ENCODE measurements at places on chromosomes 1 and 21. TPM values are rescaled to one million over a fixed set of nuclear protein-coding genes. Genes with fewer than 3 reads are reported as not detected.

Gene S100A10
- total RNA-seq, result 21.8 TPM

DNA sequence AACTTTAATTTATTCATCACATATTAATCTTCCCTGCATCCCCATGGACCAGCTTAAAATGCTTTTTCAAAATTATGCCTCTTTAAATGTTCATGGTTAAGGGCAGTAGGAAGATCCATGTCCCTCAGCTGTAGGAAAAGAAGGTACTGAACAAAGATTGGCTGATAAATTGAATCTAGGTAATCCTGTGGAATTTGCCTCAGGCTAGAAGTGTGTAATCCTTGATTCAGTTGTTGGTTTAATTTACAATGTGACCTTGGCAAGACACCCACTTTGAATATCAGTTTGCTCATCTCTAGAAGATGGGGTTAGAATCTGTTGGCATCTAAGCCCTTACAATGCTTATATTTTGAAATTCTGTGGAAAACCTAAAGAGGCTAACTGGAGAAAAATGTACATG lies 6.1 kb downstream of the TTC4 start:
- H3K27me3 ChIP-seq, result no peaks in the 10 kb centered on the region
- no peak overlapping the region for H3K27ac ChIP-seq
- DNase-seq, result no peak
- no peak overlapping the region for H3K4me3 ChIP-seq
- no peaks in the 10 kb centered on the region for H3K4me1 ChIP-seq

- no peaks in the 10 kb centered on the region for H3K27me3 ChIP-seq
- no peaks in the 10 kb centered on the region for H3K4me1 ChIP-seq
- no peak overlapping the region for H3K4me3 ChIP-seq
- no peaks in the 10 kb centered on the region for H3K36me3 ChIP-seq
These were observed 33.5 kb upstream of the ACTRT2 start for GRCh38 chr1:2987773-2988172.

GRCh38 chr1:26945728-26946127 lies 14.5 kb downstream of the KDF1 start:
- no peak for DNase-seq
- H3K27me3 ChIP-seq, result no peaks in the 10 kb centered on the region
- H3K36me3 ChIP-seq, result no peaks in the 10 kb centered on the region
- no peaks in the 10 kb centered on the region for H3K4me1 ChIP-seq
- H3K27ac ChIP-seq, result no peak overlapping the region

Gene TP73
- 0.30 TPM for total RNA-seq

DNA sequence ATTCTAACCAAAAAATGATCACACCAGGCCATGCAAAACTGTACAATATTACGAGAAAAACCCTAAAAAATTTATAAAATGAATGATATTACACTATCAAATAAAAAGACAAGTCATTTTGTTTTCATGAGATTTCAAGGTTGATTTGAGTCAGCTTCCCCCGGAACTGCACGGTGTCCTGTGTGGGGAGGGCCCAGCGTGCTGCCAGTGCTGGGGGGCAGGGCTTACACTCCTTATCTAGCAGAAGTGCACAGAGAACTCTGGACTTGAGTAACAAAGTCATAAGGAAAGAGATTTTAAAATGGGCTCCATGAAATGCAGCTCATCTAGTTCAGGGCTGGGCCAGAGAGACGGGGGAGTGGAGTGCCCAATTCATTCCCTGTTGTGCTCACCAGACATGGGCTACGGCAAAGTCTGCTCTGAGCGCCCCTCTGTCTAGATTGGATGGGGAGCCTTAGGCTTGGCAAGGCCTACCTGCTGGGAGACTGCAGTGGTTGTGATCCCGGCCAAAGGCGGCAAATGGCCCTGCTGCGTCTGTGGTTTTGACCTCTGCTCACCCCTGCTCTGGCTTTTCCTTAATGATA lies 50.1 kb downstream of the COQ8A start:
- H3K4me1 ChIP-seq, result no peaks in the 10 kb centered on the region
- peak overlapping the region; percentile 43 for H3K27ac ChIP-seq
- no peaks in the 10 kb centered on the region for H3K27me3 ChIP-seq

GRCh38 chr21:44630440-44630839 lies 3.5 kb downstream of the KRTAP10-9 start:
- no peaks in the 10 kb centered on the region for H3K27me3 ChIP-seq
- no peak overlapping the region for H3K4me3 ChIP-seq
- no peak for DNase-seq
- no peaks in the 10 kb centered on the region for H3K36me3 ChIP-seq
- H3K4me1 ChIP-seq, result no peaks in the 10 kb centered on the region

DNA sequence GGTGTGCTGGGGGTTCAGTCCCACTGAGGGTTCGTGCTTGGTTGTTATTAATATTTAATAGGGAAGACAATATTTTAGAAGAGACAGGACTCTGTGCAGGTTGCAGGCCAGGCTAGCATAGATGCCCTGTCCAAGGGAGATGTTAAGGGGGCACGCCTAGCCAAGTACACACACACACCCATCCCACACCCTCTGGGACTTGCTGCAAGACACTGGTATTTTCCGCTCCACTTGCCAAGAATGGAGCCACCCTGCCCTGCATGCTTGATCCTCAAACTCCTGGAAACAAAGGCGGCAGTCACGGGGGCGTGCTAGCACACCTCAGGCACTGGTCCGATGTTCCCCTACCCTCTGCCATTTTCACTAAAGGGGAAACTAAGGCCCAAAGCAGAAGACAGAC lies 99.1 kb downstream of the MRPL37 start:
- H3K27ac ChIP-seq, result peak overlapping the region; percentile 71
- H3K36me3 ChIP-seq, result no peaks in the 10 kb centered on the region
- no peaks in the 10 kb centered on the region for H3K27me3 ChIP-seq
- DNase-seq, result no peak

Gene CAMK2N1
- total RNA-seq, result 16.4 TPM

DNA sequence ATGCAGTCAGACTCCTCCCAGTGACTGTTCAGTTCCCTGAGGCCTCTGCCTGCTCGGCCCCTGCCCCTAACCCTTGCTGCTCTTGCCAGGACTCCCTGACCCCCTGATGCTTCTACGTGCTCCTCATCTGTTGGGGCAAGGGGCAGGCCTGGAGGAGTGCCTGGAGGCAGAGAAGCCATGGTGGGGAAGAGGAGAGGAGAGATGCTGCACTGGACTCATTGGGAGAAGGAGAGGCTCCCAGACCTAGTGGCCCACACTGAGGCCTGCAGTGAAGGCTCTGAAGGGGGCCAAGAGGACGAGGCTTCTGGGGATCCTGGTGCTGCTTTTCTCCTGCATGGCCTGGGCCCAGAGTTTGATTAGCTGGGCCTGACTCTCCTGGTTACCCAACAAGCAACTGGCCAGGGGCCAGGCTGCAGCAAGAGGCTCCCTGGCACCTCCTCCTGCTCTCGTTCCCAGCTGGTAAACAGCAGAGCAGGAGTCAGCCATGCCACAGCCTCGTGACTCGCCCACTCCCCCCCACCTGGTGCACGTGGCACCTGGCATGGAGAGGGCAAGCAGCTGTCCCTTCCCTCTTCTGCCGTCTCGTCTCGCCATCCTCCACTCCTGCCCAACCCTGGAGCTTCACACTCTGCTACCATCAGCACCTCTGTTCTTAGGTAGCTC lies 847 bp upstream of the RORC start:
- no peak overlapping the region for H3K4me3 ChIP-seq
- no peaks in the 10 kb centered on the region for H3K36me3 ChIP-seq
- no peaks in the 10 kb centered on the region for H3K27me3 ChIP-seq
- H3K27ac ChIP-seq, result no peak overlapping the region
- H3K4me1 ChIP-seq, result no peaks in the 10 kb centered on the region

DNA sequence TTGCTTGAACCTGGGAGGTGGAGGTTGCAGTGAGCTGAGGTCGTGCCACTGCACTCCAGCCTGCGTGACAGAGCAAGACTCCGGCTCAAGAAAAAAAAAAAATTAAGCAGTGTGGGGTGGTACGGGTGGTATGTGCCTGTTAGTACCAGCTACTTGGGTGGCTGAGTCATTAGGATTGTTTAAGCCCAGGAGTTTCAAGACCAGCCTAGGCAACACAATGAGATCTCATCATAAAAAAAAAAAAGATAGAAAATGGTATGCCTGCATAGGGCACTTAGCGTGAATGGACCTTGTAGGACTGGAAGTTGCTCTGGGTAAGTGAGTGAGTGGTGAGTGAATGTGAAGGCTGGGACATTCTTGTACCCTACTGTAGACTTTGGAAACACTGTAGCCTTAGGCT lies 37.0 kb downstream of the TBCE start:
- no peak overlapping the region for H3K4me3 ChIP-seq
- H3K27ac ChIP-seq, result no peak overlapping the region
- no peak for DNase-seq
- no peaks in the 10 kb centered on the region for H3K4me1 ChIP-seq
- no peaks in the 10 kb centered on the region for H3K27me3 ChIP-seq

DNA sequence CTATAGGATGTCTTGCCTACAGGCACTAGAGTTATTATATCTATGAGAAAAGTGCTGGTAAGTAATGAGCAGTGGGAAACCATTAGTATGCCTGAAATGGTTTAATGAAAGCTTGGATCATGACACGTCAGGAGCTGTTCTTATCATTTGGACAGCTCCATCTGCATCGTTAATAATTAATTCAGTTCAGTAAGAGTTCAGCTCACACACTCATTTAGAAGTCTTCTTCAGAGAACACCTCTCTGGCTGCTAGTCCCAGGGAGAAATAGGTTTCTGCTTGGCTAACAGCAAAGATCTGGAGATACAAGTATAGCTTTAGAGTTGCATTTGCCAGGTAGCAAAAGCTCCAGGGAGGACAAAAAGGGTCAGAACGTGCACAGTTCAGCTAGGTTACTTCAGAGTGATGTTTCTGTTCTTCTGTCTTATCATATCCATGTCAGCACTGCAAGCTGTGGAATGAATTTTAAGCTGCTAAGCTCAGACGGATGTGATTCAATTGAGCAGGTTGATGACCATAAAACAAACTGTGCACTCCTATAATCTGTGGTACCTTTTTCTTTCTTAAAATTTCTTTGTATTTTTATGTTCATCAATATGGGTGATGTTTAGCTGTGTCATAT lies 173.6 kb downstream of the ADGRL2 start:
- DNase-seq, result no peak
- no peaks in the 10 kb centered on the region for H3K4me1 ChIP-seq
- H3K4me3 ChIP-seq, result no peak overlapping the region

Gene NFASC
- total RNA-seq, result 68.7 TPM

DNA sequence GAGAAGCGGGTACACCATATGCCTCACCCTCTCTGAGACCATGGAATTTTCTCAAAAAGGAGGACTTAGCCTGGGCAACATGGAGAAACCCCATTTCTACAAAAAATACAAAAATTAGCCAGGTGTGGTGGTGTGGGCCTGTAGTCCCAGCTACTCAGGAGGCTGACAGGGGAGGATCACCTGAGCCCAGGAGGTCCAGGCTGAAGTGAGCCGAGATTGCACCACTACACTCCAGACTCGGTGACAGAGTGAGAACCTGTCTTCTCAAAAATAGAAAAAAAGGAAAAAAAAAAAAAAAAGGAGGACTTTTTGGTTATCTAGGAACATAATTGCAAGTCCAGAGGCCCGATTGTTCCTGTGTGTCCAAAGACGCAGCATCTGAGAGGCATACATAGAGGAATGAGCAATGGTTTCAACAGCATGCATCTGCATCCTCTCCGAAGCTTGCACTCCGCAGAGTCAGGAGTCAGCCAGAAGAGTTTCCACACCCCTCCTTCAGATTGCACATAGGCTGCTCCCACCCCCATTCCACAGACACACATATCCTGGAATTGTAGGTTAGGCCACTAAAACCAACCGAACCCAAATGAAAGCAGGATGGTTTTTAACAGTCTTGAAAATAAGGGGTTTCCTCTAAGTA lies 2.5 kb upstream of the TBX15 start:
- no peak for DNase-seq
- H3K4me1 ChIP-seq, result no peaks in the 10 kb centered on the region
- no peak overlapping the region for H3K27ac ChIP-seq
- H3K27me3 ChIP-seq, result peaks cover 96% of the 10 kb centered on the region
- H3K36me3 ChIP-seq, result no peaks in the 10 kb centered on the region

DNA sequence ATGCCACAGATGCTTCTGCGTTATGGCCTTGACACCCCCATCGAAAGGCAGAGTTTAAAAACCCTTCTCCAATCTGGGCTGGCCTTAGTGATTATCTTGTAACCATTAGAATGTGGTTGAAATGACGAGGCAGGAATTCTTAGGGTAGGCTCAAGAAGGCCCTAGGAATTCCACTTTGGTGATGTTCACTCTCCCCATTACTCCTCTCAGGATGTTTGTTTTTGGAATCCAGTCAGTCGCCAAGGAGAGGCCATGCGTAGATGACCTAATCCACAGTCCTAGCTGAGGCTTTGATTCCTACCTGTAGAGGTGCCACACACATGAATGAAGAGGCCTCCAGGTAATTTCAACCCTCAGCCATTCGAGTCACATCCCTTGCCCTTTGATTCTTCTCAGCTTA lies 318.2 kb downstream of the NEGR1 start:
- H3K36me3 ChIP-seq, result no peaks in the 10 kb centered on the region
- no peak overlapping the region for H3K4me3 ChIP-seq
- no peak for DNase-seq
- no peak overlapping the region for H3K27ac ChIP-seq
- H3K27me3 ChIP-seq, result no peaks in the 10 kb centered on the region

DNA sequence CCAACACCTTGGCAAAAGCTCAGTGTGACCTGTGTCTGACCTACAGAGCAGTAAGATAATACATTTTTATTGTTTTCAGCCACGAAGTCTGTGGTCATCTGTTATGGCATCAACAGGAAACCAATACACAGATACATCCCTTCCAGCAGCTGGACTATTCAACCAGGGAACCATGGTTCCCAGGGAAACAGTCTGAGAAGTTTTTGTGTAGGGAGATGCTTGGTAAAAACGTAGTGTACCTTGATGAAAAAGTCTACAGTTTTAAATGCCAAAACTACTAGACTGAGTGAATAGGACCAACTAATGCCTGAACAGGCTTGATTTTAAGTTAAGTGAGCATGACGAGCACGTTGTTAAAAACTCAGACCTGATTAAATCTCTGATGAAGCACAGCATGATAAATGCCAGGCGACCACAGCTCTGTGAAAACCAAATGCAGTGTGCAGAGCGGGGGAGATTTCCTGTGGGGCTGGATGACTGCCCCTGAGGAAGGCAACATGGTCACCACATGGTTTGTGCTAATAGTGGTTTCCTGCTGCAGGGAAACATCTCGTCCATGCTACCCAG lies 228.9 kb downstream of the TNR start:
- DNase-seq, result no peak
- no peaks in the 10 kb centered on the region for H3K36me3 ChIP-seq
- H3K27me3 ChIP-seq, result no peaks in the 10 kb centered on the region

DNA sequence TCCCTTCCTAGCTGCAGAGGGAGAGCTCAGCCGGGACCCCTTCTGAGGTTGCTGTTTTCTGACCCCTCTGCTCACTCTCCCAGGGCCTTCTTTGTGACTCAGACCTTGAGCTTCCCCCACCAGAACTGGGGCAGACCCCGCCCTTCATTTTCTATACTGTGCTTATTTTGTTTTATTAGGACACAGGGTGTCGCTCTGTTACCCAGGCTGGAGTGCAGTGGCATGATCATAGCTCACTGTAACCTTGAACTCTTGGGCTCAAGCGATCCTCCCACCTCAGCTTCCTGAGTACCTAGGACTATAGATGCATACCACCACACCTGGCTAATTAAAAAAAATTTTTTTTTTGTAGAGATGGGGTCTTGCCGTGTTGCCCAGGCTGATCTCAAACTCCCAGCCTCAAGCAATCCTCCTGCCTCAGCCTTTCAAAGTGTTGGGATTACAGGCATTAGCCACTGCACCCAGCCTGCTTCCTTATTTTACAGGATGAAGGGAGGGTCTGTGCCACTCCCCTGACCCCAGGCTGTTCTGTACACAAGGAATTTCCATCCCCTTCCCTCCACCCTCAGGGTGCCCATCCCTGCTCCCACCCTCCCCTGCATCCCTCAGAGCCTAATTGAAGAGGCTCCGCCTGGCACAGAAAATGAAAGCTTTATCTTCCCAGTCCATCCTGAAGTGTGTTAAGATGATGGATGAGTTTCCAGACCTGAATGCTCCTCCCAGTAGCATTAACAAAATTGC lies 195.2 kb upstream of the POU3F1 start:
- H3K4me3 ChIP-seq, result no peak overlapping the region
- no peaks in the 10 kb centered on the region for H3K4me1 ChIP-seq
- no peaks in the 10 kb centered on the region for H3K27me3 ChIP-seq
- H3K27ac ChIP-seq, result no peak overlapping the region
- DNase-seq, result no peak
- H3K36me3 ChIP-seq, result no peaks in the 10 kb centered on the region
